RWPE2 (cell line): ENCODE measurements at places on chromosomes 1 and 21.

DNA sequence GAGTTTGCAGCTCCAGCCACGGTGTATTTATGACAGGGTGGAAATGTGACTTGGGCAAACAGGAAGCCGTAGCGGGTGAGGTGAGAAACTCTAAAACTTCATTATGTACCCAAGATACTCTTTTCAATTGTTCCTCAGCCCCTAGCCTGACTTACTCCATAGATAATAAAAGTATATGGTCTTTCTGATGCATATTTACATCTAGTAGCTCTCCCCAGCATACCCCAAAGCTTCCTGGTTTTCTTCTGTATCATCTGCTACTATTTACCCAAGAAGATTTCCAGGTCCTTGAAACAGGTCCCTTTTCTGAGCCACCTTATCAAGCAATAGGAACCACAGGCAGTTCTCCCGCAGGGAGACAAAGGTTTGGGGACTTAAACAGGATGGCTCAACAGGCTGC, 201.5 kb upstream of the ESRRG start:
- DNase-seq: no peak

GRCh38 chr1:100396651-100397050, 44.3 kb downstream of the CDC14A start:
- no peak for DNase-seq

- DNase-seq: no peak
Observed at GRCh38 chr1:29631361-29631760, 395.0 kb downstream of the PTPRU start.

DNA sequence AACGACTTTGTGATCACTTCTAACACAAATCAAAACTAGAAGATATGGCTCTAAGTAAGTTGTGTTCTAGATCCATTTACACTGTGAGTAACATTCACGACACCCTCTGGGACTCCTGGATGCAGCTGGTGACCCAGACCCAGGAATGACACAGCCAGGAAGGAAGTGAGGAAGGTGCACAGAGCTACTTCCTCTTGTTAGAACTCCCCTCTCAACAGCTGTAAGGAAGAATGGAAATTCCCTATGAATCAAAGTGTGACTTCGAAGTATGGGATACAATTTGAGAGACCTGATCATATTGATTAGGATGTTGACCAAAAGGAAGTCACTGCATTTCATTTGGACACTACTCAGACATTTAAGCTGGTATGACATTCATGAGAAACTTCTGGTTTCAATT, 185.3 kb downstream of the NRIP1 start:
- no peak for DNase-seq

- no peak for DNase-seq
Observed at GRCh38 chr1:229249854-229250644, 20.9 kb upstream of the RAB4A start.

DNA sequence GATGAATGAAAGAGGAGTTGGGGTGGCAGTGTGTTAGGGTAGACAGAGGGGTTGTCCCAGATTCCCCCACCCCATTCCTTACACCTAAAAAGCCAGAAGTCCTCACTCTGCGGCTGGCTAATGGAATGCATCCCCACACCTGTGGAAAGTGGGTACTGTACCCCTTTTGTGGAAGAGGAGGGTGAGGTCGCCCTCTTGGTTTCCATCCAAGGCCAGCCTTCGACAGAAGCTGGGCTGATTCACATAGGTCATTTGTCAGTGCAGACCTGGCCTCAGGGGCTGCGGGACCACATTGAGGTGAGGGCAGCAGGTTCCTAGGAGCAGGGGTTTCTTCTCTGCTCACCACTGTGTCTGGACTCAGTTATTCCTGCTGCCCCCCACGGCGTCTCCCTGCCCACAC, 671.6 kb downstream of the MATN1 start:
- no peak for DNase-seq

GRCh38 chr21:19236209-19236608, 832.6 kb upstream of the TMPRSS15 start:
- no peak for DNase-seq

DNA sequence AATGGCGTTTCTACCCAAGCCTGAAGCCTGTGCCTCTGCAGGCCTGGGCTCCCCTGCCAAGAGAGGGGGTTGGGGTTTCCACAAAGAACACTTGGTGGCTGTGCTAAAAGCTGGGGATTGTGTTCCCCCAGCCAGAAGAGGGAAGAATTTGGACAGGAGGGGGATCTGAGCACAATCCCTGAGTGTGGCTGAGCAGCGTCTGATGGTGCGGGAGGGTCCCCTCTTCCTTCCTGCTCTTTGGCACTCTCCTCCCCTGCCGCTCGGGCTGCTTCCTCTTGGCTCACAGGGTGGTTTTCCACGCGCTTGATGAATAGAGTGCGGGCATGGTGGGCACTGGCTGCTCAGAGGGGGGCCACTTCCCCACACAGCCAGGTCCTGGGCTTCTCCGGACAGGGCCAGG, 3.7 kb downstream of the GPR37L1 start:
- no peak for DNase-seq

GRCh38 chr1:101181930-101182329, 54.9 kb upstream of the S1PR1 start:
- no peak for DNase-seq

DNA sequence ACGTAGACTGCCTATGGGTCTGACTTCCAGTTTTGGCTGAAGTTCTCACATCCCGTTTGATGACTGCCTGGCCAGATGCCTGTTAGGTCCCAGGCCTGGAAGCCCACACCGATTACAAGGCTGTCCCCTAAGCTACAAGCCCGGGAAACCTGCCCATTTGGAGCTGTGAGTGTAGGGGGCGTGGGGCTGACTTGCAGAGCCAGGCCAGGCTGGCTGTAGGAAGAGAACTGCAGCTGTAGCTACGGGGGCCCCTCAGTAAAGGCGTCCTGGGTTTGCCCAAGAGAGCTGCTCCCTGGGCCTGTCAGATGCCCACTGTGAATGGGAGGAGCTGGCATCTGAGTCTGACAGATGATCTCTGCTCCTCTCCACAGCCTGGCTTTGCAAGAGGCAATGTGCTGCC, 199.7 kb downstream of the CAMTA1 start:
- DNase-seq: no peak

GRCh38 chr1:238558156-238558555, 667.4 kb upstream of the ZP4 start:
- DNase-seq: no peak

- peak; percentile 78 for DNase-seq
Observed at GRCh38 chr1:1000357-1001056, 610 bp upstream of the HES4 start.

DNA sequence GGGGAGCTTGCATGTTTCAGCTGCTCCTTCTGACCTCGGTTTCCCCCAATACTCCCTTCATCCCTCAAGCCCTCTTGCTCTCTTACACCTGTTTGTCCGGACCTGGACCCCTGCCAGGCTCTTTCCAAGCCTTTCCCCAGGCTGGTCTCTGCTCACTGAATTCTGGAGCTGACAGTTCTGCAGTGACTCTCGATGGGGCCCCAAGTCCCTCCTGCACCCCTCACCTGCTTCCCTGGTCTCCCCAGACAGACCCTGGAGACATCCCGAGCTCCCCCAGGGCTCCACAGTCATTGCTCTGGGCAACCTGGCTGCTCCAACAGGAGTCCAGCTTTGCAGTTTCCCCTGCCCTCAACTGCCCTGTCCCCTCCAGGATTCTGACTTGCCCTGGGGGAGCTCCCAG, 198.6 kb downstream of the GRIK3 start:
- no peak for DNase-seq

DNA sequence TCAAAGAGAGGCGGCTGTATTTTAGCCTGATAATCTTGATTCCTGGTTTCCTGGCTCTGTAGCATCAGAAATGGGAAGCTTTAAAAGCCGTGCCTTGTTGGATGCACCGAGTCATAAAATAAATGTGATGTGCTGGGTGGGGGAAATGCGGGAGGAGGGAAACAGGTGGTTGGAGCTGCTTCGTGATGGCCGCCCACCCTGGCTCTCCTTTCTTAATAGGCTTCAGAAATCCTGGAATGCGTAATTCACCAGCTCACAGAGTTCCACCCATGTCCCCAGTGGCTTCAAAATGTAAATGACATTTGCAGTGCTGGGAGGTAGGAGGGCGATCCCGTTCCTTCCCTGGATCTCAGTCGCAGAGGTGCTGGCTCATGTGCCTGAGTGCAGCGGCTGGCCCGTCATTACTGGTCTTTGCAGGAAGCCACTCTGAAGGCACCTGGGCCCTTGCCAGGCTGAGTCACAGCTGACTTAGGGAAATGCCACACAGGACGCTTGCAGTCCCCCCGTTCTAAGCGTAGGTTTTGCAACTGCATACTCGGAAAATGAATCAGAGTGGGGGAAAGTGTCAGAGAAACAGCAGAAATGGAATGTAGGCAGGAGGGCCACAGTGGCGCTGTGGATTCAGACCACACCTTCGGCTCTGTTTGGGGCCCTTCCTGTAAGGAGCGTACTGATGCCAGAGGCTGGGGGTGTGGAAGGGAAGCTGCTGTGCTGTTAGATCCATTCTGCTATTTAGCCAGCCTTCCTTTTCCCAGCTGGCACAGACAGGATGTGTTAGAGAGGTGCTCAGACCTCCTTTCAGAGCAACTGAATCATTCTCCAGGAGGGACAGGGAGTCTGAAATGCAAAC, 37.6 kb downstream of the GALNT2 start:
- DNase-seq: peak; percentile 89

GRCh38 chr1:170624146-170624545, 39.8 kb upstream of the PRRX1 start:
- DNase-seq: no peak

GRCh38 chr1:6054596-6054995, 8.9 kb downstream of the KCNAB2 start:
- no peak for DNase-seq

- DNase-seq: no peak
Observed at GRCh38 chr21:38878379-38879179, 72.8 kb downstream of the ETS2 start.

- no peak for DNase-seq
Observed at GRCh38 chr21:45018131-45019075, 56.0 kb upstream of the ADARB1 start.

- DNase-seq: no peak
Observed at GRCh38 chr1:230152999-230153398, 86.0 kb downstream of the GALNT2 start.

GRCh38 chr21:32215306-32215685, 63.6 kb downstream of the MIS18A start:
- DNase-seq: no peak

- DNase-seq: peak; percentile 59
Observed at GRCh38 chr1:163824006-163824405, 502.3 kb downstream of the NUF2 start.

DNA sequence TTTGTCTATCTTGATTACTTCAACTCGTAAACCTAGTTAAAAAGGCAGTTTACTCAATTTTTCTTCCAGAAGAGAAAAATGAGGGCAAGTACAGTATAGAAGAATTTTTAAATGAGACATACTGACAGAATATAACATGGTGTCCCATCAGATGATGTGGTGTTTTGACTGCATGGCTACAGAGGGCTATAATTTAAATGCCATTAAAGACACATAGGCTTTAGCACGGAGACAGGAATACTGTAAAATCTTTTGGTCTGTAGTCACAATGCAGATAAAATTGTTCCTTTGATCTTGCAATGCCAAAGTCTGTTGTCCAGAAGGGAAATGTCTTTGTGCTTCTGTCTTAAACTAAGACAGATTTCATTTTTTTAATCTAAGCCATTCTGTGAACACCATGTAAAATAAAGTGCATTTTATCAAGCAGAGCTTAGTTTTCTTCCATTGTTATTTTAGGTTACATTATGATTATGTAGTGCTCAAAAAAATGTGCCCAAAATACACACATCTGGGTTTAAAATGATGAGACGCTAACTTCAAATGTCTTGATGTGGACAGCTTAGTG, 249.6 kb downstream of the PTPRC start:
- DNase-seq: no peak

GRCh38 chr1:89254658-89255287, 17.9 kb downstream of the GBP5 start:
- no peak for DNase-seq

- no peak for DNase-seq
Observed at GRCh38 chr21:31443736-31444521, 99.9 kb upstream of the TIAM1 start.

DNA sequence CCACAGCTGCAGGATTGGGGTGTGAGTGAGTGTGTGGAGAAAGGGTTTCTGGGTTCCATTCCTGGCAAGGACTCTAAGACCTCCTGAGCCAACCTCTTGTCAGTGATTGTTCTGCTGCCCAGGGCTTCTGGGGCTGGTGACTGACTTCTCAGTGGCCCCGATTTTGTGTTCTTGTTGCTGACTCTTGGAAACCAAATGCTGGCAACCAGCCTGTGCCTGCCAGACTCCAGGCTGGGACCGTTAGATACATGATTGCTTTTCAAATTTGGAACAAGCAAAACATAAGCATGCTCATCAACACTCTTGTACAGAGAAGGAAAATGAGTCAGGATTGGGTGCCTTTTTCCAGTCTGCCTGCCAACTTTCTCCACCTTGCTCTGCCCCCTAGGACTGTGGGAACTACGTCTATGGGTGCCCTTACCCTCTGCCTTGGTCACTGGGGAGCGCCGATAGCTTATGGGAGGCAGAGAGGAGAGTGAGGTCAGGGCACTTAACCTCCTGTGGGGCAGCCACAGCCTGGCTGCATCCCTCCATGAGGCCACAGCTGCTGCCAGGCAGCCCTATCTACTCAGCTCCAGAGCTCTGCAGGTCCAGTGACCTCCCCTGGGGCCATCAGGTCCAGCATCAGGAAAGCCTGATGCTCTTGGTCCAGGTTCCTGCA, 39.3 kb upstream of the EPS8L3 start:
- no peak for DNase-seq

- DNase-seq: no peak
Observed at GRCh38 chr1:242043165-242043564, 44.3 kb upstream of the MAP1LC3C start.

DNA sequence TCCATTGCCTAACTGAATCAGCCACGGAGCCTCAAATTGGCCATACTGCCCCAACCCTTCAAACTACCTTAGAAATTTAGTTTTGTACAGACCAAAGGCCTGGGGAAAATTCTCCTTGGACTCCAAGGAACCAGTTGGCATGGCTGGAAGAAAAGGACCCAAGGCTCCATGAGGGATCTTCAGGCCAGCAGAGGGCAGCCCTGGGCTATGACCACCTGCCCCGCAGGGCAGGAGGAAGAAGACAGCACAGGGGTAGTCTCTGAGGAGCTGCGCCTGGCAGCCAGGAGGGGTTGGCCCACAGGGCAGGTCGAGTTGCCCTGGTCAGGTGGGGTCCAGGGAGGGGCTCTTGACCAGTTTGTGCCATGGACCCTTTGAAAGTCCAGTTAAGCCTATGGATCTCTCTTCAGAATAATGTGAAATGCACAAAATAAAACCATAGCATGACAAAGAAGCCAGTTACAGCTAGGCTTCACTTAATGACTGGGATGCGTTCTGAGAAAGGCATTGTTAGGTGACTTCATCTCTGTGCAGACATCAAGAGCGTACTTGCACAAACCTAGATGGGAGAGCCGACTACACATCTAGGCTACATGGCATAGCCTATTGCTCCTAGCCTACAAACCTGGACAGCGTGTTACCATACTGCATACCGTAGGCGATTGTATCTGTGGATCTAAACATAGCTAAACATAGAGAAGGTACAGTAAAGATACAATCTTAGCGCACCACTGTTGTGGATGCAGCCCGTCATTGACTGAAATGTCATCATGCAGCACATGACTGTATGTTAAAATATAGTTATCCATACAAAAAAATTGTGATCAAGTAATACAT, 26.1 kb downstream of the CACNA1S start:
- DNase-seq: no peak

GRCh38 chr1:154014154-154014907, 23.8 kb downstream of the RPS27 start:
- no peak for DNase-seq
